ENCODE measurements at places on chromosomes 1 and 21.

DNA sequence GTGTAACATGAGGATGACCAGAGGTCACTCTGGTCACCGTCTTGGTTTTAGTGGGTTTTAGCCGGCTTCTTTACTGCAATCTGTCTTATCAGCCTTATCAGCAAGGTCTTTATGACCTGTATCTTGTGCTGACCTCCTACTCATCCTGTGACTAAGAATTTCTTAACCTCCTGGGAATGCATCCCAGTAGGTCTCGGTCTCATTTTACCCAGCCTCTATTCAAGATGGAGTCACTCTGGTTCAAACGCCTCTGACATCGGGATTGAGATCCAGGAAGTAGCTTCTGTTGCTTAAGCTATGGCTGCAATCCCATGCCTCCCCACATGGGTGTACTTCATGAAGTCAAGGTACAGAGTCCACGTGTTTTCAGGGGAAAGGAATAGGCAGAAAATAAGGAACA lies 19.9 kb downstream of the FMN2 start:
- DNase-seq, result no peak

DNA sequence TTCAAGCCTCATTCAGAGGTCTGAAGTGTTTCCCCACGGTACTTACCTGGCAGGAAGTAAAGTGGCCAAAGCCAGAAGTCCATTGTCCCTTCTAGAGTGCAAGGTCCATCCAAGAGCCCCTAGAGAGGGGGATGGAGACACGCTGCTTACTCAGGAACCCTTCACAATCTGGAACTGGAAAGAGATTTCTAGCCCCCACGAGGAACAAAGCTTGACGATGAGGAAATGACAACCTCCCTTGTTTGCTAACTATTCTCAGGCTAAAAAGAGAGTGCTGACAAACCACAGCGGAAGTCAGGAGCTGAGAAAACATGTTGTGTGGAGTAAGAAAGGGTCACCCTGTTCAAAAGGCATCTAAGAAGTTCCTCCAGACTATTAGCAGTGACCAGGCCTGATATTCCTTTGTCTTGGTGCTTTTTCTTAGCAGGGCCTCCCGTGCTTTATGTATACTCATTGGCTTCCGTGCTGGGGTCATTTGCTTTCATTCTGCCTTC lies at the start of gene FCMR:
Gene FCMR (minus strand): TSS at position 170 of the 494 bp plus-strand sequence. CDS start 87 bp downstream, at position 83.
- DNase-seq, result no peak

DNA sequence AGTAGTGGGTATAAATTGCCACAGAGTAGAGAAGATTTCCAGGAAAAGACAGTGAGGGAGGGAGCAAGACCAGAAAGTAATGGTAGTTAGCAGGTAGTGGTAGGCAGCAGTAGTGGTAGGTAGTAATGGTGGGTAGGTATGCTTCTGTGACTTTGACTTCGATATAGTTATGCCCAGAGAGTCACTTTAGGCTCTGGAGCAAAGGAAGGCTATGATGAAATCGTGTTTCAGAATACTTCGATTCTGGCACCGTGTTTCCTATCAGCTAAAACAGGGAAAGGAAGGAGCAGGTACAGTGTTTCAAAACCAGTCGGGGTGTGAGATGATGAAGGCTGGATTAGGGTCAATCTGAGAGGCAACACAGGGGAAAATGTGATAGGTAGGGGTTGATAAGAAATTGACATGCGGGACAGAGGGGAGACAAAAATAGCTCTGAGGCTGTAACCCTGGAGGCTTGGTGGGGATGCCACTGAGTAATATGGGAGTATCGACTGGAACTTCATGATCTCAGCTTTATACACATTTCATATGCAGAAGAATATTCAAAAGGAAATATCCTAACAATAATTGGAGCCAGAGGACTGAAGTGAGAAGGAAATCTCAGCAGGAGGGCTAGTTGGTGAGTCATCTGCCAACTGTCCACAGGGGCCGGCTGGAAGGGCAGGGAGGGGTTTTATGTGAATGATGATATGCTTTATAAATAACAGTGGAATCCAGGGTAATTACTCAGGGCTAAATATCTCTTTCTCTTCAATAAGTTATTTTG lies 25.2 kb upstream of the TRIM45 start:
- DNase-seq, result no peak

DNA sequence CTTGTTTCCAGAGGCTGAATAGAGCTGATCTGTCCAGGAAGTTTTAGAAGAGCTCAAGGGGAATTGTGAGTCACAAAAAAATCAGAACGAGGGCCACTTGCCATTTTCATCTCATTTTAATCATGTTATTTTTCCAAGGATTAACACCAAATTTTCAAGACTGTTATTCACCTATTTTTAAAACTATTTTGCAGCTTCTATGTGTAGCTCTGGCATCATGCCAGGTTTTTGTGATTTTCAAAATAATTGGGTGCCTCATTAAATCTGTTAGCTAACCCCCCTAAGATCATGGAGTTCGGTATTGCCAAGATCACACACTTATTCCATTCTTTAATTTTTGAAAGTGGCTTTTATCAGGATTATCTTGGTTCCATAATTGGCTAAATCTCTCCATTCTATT lies 90.9 kb downstream of the RGS7 start:
- no peak for DNase-seq

DNA sequence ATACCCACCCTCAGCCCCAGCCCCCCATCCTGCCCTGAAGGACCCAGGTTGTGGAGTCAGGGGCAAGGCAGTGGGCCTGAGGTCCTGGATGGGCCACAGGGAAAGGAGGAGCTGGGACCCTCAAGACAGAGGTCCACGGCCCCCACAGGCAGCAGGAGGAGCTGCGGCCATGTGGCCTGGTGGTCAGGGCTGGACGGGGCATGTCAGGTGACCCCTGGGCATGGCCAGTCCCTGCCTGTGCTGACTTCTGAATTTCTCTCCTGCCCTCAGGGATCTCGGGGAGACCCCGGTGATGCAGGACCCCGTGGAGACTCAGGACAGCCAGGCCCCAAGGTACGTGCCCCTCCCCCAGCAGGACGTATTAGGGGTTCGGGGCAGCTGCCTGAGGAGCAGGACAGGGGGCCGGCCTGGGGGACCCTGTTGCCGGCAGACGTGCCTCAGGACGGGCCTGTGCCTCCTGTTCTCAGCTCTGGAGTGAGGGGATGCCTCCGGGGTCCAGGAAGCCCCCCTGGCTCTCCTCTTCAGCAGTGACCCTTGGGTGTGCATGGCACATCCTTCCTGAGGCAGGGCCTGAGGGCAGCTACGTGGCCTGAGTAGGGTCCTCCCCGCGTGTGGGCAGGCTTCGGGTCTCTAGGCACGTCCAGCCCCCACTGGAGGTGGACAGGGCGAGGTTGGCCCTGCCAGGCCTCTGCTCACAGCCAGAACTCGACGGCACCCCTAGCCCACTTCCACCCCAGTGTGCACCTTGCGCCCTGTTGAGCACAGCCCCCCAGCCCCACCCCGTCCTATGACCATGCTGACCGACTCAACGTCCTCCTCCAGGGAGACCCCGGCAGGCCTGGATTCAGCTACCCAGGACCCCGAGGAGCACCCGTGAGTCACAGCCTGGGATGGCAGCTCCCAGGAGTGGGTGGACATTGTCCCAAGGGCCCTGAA lies 23.6 kb downstream of the COL6A2 start:
- DNase-seq, result no peak

- no peak for DNase-seq
Measured at GRCh38 chr1:225329041-225329440, 98.8 kb downstream of the LBR start.

- no peak for DNase-seq
Measured at GRCh38 chr1:29628190-29628589, 391.9 kb downstream of the PTPRU start.

DNA sequence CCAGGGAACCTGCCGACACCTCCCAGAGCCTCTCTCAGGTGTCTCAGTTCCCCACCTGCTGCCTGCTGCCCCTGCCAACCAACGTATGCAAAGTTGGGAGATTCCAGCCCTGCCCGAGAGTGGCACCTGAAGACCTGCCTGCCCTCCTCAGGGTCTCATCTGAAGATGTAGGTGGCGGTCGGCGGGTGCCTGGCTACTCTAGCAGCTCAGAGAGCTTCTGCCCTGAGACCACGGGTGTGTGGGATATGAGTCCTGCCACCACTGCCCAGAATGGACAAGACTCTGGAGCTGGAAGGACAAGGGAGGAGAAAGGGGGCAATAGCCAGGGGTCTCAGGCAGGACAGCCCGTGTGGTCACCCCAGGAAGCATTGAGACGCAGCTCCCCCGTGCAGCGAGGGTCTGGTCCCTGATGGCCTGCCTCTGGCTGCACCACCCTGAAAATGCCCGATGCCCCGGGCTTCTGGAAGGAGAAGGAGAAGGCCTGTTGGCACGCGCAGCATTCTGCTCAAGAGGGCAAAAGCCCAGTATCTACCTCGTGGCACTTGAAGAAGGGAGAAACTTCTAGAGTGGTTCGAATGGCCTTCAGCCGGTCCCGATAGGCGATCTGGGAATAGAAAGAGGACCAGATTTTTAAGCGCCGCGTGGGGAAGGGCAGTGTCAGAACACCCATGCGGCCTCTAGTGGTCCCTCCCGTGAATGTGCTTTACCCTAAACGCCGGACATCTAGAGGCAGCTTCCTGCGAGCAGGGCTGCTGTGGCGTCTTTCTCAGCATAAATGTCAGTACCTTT lies 88.8 kb downstream of the STUM start:
- no peak for DNase-seq

GRCh38 chr1:41437011-41437355 lies 47.5 kb downstream of the EDN2 start:
- DNase-seq, result no peak

DNA sequence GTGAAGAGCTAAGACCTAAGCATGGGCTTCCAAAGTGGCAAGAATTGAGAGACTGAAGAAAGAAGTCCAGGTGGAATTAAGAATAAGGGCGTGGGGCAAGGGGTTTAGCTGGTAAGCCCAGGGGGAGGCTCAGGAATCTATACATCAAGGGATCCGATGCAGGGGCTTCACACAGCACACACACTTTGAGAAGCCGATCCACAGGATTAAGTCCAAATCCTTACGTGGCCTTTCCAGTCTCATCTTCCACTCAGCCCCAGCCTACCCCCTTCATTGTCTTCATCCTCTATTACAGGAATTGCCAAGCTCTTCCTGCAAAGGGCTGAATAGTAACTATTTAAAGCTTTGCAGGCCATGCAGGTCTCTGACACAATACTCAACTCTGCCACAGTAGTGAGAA lies 101.3 kb downstream of the TGFBR3 start:
- DNase-seq, result no peak

- no peak for DNase-seq
Measured at GRCh38 chr1:43586136-43586731, 55.6 kb downstream of the PTPRF start.

DNA sequence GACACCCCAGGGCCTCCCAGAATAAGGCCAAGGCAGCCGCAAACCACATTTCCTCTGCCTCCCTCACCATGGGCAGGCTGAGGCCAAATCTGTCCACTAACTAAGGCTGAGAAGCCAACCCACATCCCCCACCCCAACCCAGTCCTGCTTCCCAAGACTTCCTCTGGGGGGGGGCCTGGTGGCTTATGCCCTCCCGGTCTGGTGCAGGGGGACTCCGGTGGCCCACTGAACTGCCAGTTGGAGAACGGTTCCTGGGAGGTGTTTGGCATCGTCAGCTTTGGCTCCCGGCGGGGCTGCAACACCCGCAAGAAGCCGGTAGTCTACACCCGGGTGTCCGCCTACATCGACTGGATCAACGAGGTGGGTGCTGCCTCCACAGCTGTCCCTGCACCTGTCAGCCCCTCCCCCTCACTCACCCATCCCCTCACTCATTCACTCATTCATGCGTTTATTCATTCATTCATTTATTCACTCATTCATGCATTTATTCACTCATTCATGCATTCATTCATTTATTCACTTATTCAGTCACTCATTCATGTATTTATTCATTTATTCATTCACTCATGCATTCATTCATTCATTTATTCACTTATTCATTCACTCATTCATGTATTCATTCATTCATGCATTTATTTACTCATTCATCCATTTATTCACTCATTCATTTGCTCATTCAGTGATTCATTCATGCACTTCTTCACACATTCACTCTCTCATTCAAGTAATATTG lies 7.3 kb downstream of the CTRC start:
- DNase-seq, result no peak

DNA sequence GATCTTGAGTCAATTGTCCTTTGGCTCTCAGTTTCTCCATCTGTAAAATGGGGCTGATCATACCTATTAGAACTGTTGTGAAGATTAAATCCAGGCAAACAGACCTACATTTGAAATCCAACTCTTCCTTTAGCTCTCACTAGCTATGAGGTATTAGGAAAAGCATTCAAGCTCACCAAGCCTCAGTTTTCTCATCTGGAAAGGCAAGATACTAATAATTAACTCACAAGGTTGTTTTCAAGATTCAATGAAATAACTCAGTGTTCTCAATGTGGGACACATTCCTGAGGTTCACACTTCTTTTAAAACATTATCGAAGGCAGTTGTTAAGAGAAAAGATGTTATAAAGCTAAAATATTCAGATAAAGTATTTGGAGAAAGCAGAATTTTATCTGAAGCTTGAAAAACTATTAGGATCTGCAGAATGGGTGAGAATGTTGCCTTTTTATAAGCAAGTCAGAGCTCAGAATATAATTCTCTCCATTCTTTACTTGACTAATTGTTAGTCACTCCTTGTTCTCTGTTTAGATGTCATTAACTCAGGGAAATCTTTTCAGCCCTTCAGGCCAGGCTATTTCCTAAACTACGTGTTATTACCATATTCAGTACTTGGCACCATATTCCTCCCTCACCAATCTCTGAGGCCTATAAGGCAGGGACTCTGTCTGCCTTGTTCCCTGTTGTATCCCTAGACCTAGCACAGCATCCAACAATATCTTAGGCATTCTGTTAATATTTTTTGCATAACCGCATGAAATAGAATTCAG lies 72.0 kb upstream of the VAV3 start:
- DNase-seq, result no peak

DNA sequence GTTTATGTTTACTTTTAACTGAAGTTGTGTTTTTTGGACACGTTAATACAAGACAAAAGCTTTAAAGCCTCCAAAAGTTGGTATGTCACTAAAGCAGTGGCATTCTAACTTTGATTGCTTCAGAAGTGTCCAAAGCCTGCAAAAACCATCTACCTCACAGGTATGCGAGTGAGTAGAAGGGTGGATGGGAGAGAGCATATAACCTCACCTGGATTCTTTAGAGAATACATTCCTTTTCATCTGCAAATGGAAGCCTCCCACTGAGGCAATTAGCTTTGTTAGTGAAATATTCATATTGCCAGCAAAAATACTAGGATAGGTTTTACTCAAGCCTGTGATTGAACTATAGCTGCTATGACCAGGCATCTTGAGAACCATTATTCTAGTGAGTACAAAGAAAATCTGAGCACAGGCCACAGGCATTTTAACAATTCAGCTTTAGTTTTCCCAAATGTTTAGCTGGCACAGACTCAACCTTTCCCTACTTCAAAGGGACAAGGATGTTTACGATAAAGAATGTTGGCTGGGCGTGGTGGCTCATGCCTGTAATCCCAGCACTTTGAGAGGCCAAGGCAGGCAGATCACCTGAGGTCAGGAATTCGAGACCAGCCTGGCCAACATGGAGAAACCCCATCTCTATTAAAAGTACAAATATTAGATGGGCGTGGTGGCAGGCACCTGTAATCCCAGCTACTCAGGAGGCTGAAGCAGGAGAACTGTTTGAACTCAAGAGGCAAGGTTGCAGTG lies 39.7 kb downstream of the MAP3K21 start:
- DNase-seq, result no peak
